Right renal pelvis (tissue), 4 donors: ENCODE measurements at places on chromosomes 2 and 18.

DNA sequence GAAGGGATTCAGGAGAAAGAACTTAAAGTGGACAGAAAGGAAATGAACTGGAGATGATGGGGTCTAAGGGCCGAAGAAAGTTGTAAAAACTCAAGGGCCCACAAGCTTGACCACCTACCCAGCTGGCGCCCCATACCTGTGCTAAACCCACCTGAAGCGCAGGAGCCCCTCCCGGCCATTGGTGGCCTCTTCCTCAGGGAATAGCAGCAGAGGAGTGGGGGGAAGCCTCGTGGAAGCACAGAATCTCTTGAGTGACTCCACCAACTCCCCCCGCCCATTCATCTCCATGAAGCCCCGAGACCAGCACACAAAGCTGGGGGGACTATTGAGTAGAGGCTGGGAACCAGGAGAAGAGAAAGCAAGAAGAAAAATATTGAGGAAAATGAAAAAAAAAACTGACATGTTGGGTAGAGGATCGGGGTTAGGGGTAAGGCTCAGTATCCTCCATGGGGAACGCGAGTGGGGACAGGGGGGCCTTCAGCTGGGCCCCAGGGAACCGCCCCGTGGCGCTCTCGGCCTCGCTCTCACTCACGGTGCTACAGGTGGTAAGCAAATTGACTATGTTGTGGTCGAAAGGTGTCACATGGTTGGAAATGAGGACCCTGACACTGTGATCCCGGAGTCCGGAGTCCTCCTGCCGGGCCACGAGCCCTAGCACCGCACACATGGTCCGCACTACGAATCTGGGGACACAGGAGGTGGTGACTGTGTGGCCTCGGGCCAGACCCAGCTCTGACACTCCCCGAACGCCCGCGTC, 728 bp downstream of the AUP1 start:
- no peak for DNase-seq

DNA sequence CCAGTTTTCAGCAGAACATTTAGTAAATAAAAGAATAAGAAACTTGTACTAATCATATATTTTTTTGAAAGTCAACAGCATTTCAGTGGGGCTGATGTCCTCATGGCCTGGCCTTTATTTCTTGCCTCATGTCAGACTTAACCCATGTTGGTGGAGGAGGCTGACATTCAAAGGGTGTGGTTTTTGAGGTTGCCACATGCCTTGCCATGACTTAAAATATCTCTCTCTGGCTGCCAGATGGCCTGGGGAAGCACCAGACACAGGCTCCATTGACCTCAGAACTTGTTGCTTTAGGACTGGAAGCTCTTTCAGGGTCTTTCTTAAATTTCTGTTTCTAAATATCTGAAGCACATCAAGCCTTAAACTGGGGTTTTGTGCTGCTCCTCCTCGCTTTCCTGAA, 32.5 kb upstream of the CD28 start:
- no peak for DNase-seq

DNA sequence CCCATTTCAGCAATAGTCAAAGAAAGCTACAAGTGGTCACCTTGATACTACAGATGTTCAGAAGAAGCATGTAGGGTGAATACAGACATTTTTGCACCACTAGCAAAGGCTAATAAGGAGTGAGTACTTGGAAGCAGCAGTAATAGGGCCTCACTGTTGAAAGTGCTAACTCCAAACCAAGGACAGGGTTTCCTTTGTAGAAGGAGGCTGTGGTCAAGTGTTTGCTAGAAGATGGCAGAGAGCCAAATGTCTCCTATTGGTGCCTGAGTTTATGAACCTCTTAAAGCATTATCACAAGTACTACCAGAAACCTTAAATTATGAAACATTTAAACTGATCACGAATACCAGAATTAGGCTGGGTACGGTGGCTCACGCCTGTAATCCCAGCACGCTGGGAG, 308.1 kb downstream of the ZEB2 start:
- no peak for DNase-seq

DNA sequence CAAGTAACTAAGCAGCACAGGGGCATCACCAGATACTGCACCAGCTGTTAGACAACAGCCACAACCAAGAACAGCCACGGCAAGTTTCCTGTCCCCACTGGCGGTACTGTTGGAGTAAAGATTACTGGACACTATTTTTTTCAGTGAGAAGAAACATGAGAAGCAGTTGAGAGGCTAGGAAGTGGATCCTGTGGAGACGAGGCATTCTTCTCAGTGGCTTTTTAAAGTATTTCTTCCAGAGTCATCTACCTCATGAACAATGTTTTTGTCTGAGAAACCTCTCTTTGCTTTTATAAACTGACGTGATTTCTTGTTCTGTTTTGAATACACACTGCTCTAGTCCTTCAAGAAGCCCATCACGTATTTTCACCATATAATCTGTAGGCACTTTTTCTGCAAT, 18.8 kb downstream of the TM4SF20 start:
- DNase-seq = no peak

DNA sequence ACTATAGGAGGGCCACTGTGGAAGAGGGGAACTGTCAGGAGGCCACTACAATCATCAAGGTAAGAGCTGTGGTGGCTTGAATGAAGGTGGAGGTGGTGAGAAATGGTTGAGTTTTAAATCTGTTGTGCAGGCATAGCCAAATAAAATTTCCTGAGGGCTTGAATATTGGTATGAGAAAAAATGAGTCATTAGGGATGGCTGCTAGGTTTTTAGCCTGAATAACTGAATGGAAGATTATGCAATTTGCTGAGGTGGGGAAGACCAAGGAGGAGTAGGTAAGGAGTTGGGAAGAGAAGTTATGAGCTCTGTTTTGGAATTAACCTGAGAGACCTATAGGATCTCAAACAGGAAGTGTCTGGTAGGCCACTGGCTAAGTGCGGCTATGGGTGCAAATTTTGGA, 84.0 kb downstream of the KLHL14 start:
- DNase-seq = no peak

DNA sequence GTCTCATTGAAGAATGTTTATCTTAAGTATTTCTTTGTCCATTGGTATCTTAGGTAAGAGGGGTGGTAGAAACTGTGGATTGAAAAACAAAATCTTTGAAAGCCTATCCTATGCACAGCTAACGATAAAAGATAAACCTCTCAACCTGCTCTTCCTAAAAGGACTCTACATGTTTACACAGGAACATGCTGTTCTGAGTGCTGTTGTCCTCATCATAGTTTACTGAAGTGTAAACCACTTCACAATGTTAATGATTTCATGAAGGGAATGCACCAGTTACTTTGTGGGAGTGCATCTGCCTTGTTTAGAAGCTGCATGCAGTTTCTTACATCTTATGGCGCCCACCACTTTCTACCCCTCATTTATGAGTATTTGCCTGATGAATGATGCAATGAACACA, 1.2 kb downstream of the ACMSD start:
- no peak for DNase-seq

- no peak for DNase-seq
Measured at GRCh38 chr2:55311444-55311870, 42.4 kb upstream of the MTIF2 start.

DNA sequence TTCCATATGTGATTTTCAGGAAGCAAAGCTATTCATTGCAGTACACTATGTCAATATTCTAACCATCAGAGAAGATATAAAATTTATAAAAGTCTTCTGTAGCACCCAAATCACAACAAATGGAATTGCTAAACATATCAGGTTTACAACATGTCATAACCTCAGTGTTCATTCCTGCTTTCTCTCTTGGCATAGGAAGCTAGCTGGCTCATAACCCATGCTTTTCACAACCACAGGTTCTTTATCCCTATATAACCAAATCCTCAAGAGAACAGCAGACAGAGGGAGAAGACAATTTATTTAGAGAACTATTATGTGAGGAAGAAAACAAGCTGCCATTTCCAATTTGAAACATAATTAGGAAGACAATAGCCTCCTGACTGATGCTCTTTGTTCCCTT, 997.0 kb upstream of the ACVR2A start:
- DNase-seq = no peak

DNA sequence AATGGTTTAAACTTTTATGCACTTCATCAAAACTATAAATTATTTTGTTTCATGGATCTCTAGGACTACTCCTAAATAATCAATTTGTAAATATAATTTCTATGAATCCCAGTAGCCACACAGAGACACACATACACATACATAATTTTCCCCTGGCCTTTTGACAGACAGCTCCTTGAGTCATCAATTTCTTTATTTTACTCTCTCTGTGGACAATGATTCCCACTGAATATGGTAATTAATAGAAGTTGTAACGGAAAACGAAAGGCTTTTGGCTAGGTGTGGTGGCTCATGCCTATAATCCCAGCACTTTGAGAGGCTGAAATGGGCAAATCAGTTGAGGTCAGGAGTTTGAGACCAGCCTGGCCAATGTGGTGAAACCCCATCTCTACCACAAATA, 235.1 kb downstream of the EPHA4 start:
- no peak for DNase-seq

DNA sequence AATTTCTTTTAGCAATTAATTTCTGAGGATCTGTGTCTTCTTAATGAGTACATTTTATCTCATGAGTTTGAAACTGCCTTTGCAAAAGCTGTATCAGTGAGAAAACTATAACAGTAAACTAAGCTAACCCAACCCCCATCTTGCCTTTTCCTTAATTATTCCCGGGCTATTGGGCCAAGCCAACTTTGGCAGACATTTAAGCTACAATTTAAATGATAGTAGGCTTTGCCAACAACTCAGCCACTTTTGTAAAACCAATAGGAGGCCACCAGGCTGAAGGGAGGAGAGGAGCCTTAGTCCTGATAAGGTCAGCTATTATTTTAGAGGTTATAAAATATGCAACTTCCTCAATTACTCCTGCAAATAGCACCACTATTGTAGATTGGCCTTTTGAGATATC, 218.0 kb upstream of the KCNJ3 start:
- DNase-seq = no peak

DNA sequence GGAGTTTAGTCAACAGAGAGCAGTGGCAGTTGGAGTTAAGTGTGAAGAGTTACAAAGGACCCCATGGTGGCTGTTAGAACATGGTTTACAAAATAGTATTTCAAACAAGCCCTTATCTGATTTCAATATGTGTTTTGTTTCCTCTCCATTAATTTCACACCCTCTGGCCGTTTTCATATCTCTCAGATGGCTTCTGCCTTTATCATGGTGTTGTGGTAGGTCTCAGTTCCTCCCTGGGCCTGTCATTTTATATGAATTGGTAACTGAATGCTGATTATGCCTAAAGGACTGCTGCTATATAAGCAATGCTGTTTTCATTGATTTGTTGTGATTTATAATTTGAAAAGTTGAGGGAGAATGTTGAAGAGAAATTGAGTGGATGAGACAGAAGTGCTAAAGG, 686.7 kb downstream of the NYAP2 start:
- no peak for DNase-seq

- DNase-seq = no peak
Measured at GRCh38 chr2:157831573-157832315, 44.4 kb downstream of the ACVR1 start.

- no peak for DNase-seq
Measured at GRCh38 chr2:150860301-150860700, 372.8 kb upstream of the RND3 start.

DNA sequence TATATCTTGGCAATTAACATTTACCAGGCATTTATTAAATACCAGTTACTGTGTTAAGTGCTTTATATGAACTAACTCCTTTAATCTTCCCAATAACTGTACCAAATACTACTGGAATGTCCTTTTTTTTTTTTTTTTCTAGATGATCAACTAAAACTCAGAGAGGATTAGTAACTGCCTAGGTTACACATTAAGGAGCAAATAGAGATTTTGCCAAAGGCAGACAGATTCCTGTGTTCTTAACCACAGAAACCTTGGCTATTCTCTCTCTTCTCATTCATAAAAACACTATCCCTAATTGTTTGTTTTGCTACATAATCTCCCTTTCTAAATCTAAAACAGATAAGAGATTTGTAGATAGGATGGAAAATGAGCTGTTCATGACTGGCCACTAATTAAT, 13.3 kb downstream of the DHX57 start:
- no peak for DNase-seq

GRCh38 chr18:34734056-34734455, 24.0 kb downstream of the DTNA start:
- no peak for DNase-seq

- no peak for DNase-seq
Measured at GRCh38 chr2:220348206-220348605, 720.8 kb downstream of the SLC4A3 start.

- DNase-seq = no peak
Measured at GRCh38 chr2:179946810-179947615, 60.1 kb downstream of the CWC22 start.

DNA sequence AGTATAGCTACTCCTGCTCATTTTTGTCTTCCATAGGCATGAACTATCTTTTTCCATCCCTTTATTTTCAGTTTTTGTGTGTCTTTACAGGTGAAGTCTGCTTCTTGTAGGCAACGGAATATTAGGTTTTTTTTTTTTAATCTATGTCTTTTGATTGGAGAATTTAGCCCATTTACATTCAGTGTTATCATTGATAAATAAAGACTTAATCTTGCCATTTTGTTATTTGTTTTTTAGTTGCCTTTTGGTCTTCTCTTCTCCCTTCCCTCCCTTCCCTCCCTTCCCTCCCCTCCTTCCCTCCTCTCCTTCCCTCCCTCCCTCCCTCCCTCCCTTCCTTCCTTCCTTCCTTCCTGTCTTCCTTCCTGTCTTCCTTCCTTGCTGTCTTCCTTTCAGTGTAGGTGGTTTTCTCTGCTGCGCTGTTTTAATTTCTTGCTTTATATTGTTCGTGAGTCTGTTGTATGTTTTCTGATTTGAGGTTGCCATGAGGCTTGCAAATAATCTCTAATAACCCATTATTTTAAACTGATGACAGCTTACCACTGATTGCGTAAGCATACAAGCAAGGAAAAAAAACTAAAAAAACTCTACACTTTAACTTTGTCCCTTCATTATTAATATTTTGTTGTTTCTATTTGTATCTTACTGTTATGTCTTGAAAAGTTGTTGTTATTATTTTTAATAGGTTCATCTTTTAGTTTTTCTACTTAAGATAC, 353.8 kb downstream of the PARD3B start:
- no peak for DNase-seq

DNA sequence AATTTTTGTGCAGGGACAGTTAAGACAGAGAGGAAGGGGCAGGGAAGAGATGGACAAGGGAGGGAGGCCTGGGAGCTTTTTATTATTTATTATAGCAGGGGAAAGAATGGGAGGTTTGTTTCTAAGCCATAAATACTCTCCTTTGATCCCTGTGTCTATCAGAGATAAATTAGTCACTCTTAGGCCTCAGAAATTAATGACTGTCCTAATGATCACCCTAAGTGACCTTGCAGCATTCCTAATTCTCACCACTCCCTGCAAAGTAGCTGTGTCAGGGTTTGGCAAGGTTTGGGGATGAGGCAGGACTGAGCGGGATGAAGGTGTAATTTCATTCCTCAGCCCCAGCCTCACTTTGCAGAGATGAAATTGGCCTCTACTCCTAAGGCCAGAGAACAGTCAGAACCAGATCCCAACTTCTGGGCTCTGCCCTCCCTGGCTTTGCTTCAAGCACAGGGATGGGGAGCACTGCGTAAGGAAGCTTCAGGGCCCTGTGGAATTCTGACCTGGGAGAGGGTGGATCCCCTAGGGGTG, 95.0 kb downstream of the TMEM17 start:
- no peak for DNase-seq

- no peak for DNase-seq
Measured at GRCh38 chr2:201793631-201794030, 12.7 kb upstream of the CDK15 start.
